Stimulated activated CD8-positive, alpha-beta memory T cell treated with anti-CD3 and anti-CD28 coated beads, Interleukin-15, amount 100 ng/mL, for 48 hours (primary cell): ENCODE measurements at places on chromosomes 12 and 14.

GRCh38 chr12:64407342-64408223 is 3.4 kb downstream of the XPOT start:
- DNase-seq = no peak

DNA sequence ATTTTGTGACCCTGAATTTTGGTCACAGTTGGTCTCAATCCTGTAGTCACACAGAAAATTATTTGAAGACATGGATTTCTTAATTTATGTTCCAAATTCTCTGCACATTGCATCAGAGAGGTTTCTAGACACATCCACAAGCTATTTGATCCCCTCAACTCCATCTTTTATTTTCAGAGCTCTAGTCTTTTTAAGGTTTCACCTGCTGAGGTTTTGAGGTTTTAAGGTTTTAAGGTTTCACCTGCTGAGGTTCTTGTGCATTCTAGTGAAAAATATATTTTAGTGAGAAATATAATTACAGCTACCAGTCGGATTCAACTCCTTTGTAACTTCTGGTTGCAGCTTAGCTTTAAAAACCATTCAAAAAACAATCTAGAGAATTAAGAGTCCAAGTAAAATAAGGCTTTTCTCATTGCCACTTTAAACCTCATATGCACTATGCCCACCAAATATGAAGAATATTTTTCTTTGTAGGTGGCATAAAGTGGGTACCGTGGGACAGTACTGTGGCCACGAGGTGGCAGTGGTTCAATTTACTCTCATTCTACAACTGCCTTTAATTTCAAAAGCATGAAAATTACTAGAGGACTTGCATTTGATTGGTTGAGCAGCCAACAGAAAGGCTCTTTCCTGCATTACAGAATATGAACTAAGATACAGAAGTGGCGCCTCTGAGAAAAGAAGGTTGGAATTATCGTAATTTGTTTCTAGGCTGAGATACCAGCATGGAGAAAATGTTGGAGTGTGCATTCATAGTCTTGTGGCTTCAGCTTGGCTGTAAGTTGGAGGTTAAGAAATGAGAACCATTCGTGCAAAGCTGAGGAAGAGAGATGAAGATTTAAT is 366.5 kb upstream of the OR4E1 start:
- no peak for DNase-seq

DNA sequence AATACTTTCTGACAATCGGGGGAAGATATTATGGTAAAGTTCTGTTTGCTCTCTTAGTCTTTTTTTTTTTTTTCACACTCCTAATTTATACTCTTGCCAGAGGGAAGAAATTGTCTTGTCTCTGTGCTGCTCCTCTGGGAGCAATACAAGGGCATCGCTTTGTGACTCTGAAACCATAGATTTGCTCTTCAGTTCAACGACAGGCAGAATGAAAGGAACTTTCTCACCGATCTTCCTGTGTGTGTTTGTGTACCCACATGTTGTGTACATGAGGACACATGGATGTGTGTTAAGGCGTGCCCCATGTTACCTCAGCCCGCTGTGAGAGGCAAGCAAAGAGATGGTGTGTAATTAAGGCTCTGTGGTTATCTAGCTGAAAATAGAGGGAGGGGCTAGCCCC is 457.6 kb downstream of the EGLN3 start:
- DNase-seq = no peak

- no peak for DNase-seq
Observed at GRCh38 chr12:4862809-4863208, 46.9 kb upstream of the KCNA1 start.

DNA sequence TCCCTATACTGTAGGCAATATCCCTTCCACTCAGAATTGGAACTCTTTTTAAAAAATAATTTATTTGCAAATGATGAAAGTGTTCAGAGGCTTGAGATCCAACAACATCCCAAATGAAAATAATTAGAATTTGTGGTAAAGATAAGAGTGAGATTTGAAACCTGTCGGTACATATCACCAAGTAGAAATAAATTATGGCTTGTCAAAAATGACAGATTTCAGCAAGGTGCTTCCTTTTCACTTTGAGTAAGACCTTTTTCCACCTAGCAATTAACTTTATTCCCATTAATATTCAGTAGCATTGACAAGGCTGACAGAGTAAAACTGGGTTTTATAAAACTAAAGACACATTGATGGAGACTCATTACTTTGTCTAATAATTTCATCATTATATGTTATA is 107.7 kb upstream of the PRKD1 start:
- no peak for DNase-seq

DNA sequence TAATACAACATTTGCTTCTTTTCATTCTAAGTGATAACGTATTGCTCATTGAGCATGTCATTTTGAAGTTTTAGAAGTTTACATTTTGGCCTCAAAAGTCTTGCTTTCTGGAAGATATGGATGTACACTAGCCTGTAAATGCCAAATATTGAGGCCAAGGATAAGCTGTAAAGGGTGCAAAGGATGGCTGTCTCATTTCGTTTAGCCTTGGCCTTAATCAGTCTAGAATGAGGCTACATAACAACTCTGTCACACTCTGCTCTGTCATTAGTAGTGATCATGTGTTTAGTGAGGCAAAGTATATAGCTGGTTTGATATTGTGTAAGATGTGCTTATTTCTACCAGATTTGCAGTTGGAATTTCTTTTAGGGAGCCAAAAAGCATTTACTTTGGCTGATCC is 344.5 kb downstream of the TMTC2 start:
- DNase-seq = no peak

DNA sequence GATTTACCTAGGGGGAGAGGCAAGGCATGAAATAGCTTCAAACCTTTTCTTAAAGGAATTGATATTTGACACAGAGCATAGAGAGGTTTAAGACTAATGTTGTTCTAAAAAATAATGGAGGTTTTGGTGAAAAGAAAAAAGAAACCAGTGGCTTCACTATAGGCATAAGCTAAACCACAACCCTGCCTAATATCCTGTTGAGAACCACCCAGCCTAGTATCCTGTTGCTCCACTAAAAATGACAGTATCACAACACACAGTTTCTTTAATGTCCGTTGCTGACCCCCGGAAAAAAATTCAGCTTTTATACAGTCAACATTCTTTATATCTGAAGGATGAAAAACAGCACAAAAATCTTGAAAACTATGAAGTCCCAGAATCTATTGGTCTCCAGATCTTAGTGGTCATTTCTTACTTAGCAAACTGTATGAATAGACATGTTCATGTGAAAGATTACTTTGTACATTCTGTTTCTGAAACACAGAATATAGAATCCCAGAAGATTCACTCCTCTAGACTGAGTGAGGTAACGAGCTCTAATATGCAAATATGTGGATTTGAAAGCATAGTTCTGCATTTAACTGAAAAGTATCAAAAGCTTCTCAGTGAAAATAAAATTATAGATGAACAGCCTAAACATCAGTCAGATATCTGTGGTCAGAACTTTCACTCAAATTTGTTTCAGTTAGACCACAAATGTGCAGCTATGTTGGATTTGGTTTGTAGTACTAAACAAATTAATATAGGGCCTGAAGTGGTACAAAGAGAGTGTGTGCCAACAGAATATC is 40.5 kb downstream of the GALC start:
- DNase-seq = no peak

GRCh38 chr14:19799880-19800279 is 3.7 kb upstream of the OR4N2 start:
- DNase-seq = no peak

DNA sequence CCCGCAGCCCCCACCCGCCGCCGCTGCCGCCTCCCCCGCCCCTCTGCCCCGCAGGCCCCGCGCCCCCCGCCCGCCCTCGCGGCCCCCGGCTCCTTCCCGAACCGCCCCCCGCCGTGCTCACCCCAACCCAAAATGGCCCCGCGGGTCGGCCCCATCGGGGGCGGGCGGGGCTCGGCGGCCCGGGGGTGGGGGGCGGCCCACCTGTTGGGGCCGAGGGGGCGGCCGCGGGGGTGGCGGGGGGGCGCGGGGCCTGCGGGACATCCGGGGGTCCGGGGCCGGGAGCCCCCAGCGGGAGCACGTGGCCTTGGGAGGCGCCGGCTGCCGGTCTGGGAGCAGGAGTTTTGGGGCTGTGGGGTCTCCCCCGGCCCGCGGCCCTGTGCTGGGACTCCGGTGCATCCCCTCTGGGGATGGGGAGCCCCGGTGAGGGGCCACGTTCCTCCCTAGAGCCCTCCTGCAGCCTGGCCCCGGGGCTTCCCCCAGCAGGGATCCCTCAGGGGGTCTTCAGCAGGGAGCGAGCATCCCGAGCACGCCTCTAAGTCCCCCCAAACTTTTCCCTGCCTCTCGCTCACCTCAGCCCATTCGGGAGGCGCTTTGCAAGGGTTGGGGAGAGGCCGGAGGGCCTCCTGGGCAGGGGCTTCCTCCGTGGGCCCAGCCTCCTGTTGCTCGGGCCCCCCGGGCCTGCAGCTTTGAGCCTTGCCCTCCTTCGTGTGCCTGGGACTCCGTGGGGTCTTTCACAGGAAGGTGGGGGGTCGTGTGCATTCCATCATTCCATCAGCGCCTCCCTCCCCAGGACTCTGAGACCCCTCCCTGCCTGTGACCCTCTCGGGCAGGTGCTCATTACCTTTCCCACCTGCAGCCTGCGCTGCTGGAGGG is 710 bp downstream of the MTA1 start:
- DNase-seq = no peak

DNA sequence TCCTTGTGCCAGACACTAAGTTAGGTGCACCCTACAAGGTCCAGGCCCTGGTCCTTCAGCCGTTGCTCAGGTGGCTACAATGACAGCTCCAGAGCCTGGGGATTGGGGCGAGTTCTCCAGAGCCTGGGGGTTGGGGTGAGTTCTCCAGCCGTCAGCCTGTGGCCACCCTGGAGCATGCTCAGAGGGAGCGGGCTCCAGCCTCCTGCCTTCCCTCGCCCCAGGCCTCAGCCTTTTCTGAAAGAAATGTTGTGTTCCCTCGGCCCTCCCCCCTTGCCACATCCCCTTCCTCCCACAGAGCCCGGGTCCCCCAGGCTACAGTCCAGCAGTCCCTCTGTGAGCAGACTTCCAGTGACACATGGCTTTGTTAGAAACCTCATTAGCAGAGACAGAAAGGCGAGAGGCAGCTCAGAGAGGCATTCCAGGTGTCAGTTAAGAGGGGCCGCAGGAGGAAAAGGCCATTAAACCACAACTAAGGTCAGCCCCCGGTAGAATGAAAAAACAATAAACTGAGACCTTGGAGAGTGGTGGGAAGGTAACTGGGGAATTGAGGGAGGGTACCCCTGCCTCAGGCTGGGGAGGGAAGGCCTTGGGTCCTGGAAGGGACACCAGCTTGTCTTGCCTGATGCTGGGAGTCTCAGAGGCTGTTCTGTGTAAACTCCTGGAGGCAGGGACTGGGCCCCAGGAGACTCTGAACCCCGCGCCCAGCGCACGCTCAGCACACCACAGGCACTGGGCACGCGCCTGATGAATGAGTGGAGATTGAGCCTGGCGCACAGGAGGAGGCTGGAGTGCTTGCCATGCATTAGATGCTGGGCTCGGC is 23.1 kb upstream of the COL2A1 start:
- no peak for DNase-seq

DNA sequence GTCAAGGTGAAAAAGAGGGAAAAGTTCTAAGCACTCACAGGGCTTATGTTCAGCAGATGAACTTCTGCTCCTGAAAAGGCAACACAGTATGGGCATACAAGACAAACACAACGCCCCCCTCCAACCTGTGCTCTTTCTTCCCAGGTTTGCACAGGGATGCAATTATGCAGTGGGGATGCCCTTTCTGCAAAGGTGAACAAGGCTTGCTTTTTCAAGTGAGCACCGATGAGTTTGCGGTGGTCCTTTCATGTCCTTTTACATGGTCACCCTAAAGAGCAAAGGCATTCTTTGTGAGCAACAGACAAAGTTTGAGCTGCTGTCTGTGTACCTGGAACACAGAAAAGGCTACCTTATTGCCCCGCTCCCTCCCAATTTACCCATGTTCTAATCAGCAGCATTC is 6.7 kb downstream of the KITLG start:
- DNase-seq = no peak

GRCh38 chr12:20024194-20024593 is 344.1 kb upstream of the PDE3A start:
- no peak for DNase-seq

GRCh38 chr12:132329036-132329719 is at the start of gene GALNT9:
TSS of gene GALNT9 (minus strand) at chr12:132329589. CDS start at chr12:132329203, 386 bp downstream.
- DNase-seq = no peak
